ENCODE measurements at places on chromosomes 13 and 19.
A peak's percentile ranks its signal among the peaks of the same experiment; 100 is the strongest.

GRCh38 chr13:61685682-61686012, 270.0 kb upstream of the PCDH20 start:
- DNase-seq: no peak

DNA sequence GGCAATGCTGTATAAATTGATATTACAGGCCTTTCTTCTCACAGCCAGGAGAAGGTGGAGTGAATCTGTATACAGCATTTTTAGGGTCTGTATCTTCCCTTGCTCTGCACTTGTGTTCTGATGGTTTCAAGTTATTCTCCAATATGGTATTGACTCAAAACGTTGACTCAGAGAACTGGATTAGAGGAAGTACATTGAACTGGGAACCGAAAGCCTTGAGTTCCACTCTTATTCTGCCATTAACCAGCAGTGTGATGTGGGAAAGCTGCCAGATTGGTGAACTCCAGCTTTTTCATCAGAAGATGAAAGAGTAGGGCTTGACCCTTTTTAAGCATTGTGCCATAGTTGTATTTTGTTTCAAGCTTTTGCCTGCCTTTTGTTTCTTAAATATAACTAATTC, 167.7 kb downstream of the SPRY2 start:
- no peak for DNase-seq

DNA sequence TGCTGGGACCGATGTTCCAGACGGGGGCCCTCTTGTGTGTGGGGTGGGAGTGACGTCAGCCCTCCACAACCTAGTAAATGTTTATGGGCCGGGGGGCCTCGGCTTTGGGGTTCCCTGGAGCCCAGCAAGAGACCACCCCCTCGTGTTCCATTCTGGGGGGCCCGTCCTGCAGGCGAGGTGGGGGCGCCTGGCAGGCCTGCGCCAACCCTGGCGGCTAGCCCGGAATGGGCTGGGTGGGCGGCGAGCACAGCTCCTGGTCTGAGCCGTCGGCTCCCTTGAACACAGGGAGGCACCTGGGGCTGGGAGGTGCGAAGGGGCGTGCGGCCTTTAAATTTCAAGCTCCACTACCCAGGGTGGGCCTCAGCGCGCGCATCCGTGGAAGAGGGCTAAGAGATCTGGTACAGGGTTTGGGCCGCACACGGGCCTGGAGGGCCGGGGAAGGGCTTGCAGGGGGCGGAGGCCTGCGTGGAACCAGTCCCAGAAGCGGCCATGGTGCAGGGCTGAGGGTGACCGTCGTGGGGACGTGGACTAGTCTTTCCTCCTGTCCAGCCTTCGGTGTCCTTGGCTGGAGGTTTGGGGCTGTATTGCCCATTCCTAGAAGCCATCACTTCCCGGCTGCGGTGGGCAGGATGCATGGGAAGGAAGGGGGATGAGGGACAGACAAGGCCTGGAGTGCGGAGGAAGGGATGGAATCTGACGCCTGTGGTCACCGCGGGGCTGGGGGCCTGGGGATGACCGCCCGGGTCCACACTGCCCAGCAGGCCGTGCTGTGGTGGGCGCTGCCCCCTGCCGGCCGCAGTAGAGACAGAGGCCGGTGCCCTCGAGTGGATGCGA, 11.4 kb downstream of the NDUFA11 start:
- peak; percentile 21 for DNase-seq

DNA sequence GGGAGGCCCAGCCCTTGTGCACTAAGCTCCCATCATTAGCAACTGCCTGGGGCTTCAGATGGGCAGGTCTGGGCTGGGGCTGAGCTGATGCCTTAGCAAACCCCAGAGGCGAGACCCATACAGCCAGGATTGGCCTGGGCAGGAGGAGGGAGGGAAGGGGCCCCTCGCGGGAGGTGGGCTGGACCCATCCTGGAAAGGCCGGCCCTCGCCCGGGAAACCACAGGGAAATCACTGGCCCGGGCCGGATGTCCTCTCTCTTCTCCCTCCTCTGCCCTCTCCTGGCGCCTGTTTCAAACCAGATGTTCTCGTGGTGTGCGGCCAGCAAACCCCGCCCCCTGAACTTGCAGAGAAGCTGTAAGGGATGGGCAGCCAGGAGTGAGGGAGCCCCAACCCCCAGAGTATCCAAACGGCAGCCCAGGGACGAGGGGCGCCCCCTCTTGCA, 43.1 kb downstream of the TMEM255B start:
- DNase-seq: no peak

DNA sequence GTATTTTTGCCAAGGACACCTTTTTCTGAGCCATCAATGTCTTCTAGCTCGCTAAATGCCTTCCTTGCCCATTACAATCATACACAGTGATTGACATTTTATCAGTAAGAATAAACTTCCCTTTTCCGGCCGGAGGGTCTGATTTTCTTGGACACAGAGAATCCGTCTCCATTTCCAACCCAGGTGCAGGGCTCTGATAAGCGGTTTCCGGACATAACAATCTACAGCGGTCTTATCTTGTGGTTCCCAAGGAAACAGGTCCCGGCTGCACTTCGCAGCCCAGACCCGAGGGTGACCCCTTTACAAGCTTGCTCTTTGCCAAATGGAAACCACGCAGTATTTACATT, 5.1 kb upstream of the ZNF77 start:
- DNase-seq: peak; percentile 51

DNA sequence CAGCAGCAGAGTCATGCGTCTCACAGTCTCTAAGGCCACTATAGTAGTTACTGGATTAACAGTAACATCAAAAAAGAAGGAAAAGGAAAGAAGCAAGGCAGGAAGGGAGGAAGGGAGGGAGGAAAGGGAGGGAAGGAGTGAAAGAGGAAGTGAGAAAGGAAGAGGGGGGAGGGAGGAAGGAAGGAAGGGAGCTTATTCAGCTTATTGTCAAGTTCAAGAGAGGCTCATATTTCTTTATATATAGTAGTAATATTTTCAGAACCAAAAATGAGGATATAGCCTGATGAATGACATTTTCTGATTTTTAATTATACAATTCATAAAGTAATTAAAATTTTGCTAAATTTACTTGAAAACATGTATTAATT, 17.7 kb upstream of the RUBCNL start:
- DNase-seq: no peak

All from nucleus accumbens (tissue), 56 donors.